ENCODE measurements at places on chromosomes 3 and 15. TPM values are rescaled to one million over a fixed set of nuclear protein-coding genes. Genes with fewer than 3 reads are reported as not detected.
A peak's percentile ranks its signal among the peaks of the same experiment; 100 is the strongest.

DNA sequence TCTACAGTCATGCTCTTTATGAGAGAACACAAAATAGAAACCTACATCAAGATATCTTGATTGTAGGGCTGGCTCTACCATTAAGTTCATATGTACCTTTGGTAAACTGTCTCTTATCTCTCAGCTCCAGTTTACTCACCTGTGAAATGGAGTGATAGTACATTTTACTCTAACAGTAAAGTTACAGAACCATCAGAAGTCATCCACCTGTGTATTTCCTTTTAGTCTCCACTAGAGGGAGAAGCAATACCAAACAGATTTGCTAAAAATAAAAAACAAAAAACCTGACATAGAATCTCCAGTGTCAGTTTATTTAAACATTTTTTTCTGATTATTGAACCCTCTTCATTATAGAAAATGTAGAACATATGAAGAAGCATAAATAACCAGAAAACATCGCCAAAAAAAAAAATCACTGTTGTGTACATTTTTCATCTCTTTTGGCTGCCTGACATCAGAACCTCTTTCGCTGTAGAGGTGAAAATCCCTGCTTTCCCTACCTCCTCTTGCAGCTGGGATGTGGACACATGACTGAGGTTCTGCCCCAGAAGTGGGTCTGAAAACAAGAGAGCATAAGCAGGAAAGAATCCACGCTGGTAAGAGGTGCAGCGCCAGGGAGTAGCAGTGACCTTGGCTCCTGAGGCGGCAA lies 48.7 kb upstream of the WDR72 start:
- peak; percentile 1 for DNase-seq

GRCh38 chr15:78617076-78617475 lies 3.7 kb downstream of the CHRNA3 start:
- no peak for DNase-seq

- no peak for DNase-seq
Measured at GRCh38 chr15:77312523-77312922, 107.4 kb downstream of the PEAK1 start.

CHRFAM7A gene
- total RNA-seq, result 2.4 TPM

Data from M059J (cell line).